SK-N-DZ (cell line): ENCODE measurements at places on chromosomes 7 and 10.

- no peak for DNase-seq
Measured at GRCh38 chr7:101631224-101631714, 2.2 kb upstream of the MYL10 start.

- DNase-seq: no peak
Measured at GRCh38 chr10:75250934-75251333, 15.2 kb upstream of the COMTD1 start.

DNA sequence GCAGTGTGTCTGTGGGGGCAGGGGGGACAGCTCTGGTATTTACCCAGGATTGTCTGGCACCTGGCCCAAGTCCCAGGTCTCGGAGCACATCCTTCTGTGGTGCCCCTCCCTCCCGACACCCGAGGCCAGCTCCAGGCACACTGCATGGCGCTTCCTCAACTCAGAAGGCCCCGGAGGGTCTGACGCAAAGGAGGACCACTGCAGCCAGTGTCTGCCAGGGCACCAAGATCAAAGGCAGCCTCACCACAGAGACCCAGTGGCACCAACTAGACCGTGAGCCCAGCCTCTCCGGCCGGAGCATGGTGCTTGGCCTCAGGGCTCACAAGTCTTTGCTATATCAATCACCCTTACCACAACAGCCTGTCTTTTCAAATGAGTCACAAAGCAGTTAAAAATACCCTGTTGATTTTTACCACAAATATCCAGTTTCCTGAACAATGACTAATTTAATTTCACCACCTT lies 99.3 kb upstream of the DDC start:
- no peak for DNase-seq

DNA sequence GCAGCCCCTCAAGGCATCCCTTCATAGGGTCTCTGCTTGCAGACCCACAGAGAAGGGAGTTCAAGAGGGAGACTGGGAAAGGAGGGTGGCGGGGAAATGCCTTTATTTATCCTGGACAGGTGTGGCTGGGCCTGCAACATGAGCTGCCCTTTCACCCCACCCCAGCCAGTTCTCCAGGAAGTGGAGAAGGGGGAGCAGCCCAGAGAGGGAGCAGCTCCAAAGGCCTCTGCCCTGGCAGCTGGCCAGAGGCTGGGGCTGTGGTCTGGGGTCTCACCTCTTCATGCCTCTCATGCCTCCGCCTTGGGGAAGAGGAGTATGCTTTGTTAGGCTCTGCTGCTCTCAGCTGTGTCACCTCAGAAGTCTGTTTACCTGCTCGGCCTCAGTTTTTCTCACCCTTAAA lies 3.1 kb downstream of the LDB3 start:
- no peak for DNase-seq

DNA sequence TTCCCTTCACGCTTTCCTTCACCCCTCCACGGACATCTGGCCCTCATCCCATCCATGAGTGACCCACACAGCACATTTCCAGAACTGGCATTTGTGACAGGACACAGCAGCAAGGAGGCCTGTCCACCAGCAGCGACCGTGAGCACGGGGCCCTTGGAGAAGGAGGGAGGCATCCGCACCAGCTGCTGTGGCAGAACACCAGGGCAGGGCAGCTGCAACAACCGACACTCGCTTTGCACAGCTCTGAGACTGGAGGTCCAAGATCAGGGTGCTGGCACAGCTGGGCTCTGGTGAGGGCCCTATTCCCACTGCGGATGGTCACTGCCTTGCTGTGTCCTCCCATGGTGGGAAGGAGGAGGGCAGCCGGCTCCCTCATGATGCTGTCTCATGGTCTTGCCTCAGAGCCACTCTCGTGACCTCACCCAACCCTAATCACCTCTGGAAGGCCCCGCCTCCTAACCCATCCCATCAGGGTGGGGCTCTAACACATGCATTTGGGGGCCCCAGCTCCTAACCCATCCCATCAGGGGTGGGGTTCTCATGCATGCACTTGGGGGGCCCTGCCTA lies 36.7 kb downstream of the PTPRN2 start:
- DNase-seq: no peak

DNA sequence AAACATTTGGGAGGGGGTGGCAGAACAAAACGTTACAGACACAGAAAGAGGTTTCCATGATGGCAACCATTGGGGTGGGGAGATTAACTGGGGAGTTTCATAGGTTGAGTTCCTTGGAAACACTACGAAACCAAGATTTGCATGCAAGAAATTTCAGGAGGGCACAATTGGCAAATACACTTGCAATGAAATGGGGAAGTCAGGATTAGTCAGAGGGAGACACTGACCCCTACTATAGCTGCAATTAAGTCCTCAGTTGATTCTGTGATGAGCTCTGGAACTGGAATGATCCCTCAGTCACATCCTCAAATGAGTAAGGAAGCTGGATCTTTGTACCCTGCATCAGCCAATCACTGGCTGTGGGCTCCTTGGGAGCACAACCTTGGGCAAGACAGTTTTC lies 22.1 kb downstream of the CPEB3 start:
- DNase-seq: no peak

GRCh38 chr7:156494960-156495359 lies 145.6 kb upstream of the RNF32 start:
- DNase-seq: no peak

GRCh38 chr10:129966889-129967578 lies 3.0 kb upstream of the EBF3 start:
- DNase-seq: no peak
